ENCODE measurements at places on chromosomes 3 and 15.

GRCh38 chr3:71893702-71894479, 108.9 kb upstream of the PROK2 start:
- DNase-seq = no peak

GRCh38 chr3:190360228-190360627, 27.7 kb upstream of the CLDN16 start:
- DNase-seq = no peak

GRCh38 chr3:31695280-31696008, 162.7 kb downstream of the STT3B start:
- DNase-seq = no peak

- DNase-seq = no peak
These were observed 348.1 kb downstream of the SV2B start for GRCh38 chr15:91447991-91448644.

DNA sequence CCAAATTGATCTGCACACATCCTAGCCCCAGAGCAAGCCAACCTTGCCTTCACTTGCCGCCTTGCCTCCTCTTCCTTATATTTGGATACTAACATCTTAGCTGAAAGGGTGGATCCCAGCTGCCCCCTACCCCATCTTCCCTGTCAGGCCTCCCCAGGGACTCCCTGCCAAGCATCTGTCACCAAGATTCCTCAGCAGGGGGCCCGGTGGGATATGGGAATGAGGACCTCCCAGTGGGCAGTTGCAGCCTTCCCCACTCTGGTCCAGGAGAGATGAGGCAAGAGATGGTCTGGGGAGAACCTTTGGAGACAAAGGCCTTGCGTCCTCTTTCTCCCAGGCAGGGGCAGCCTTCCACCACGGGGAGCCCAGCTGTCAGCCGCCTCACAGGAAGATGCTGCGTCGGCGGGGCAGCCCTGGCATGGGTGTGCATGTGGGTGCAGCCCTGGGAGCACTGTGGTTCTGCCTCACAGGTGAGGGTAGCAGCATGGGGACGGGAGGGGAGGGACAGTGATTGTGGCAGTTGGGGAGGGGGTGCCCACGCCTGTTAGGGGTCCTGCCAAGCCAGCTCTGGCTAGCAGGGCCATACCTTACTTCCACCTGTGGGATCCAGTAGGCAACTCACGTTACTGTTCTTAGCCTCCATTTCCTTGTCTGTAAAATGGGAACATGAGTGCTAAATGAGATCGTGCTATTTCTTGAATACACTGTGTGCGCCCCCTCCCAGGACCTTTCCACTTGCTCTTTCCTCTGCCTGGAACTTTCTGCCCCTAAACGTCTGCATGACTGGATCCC, 15.3 kb downstream of the CD276 start:
- no peak for DNase-seq

DNA sequence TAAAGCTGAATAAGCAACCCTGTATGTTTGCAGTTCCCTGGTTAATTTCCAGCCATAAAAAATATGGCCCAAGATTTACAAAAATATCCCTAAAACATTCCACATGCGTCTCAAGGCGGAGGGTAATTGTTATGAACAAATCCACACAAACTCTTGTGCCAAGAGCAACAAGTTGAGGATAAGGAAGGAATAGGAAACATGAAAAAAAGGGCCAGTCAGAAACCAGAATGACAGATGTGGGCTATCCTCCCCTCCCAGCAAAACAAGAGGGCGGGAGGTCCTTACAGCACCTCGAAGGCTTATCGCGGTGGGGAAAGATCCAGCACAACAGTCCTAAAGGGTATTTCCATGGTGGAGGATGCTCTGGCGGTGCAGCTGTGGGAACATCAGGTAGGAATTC, 155.6 kb upstream of the HES1 start:
- DNase-seq = no peak

GRCh38 chr15:89677381-89677780, 1.8 kb downstream of the PLIN1 start:
- no peak for DNase-seq

GRCh38 chr3:156579427-156579851, 24.5 kb upstream of the SSR3 start:
- no peak for DNase-seq

DNA sequence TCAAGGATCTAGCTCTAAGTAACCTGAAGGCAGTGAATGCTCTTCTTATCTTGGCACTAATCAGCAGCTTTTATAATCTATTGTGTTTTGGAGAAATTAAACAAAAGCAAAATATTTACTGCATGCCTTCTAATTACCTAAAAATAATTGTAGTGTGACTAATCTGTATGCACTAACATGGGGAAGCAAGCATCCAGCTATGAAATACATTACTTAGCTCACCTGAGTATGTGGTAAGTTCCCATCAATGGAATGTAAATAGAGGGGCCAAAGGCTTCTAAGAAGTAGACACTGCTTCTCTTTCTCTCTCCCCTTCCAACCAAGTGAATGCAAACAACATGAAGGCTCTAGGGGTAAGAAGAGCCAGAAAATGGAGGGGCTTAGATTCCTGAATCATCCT, 165.6 kb downstream of the STAG1 start:
- no peak for DNase-seq

GRCh38 chr15:23828786-23829185, 141.7 kb upstream of the NDN start:
- DNase-seq = no peak

- no peak for DNase-seq
These were observed 117.1 kb upstream of the MLF1 start for GRCh38 chr3:158453865-158454264.

DNA sequence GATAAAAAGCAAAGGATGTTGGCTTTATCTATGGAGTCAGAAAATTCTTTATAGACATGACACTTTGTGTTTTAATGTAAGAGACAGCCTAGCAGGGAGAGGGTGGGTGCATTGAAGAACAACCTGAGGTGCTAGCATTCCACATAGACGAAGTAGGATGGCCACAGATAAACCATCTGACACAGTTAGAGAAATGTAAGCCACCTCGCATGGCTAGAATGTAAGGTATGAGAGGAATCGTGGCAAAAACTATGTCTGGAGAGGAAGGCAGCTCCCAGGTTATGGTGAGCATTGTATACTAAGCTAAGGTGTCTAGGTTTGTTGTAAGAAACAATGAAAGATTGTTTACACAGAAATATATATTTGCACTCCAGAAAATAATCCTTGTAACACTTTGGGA, 194.0 kb upstream of the SLITRK3 start:
- DNase-seq = no peak

DNA sequence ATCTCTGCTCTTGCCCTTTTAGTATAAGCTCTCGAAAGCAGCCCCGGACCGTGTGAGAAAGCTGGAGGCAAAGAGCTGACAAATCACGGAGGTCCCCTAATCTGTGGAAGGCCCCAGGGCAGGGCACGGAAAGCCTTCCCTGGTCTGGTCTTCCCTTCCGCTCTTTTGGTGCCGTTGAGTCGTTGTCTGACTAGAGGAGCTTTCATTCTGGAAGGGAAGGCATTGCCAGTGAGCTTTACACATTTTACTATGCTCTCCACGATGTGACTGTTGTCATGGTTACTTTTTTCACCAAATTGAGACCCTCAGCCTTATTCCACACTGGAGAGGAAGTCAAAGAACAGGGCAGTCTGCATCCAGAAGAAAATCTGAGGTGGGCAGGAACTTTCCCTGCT, 71.7 kb downstream of the CYP19A1 start:
- DNase-seq = no peak

GRCh38 chr3:46844397-46844796, 18.8 kb downstream of the MYL3 start:
- DNase-seq = no peak

DNA sequence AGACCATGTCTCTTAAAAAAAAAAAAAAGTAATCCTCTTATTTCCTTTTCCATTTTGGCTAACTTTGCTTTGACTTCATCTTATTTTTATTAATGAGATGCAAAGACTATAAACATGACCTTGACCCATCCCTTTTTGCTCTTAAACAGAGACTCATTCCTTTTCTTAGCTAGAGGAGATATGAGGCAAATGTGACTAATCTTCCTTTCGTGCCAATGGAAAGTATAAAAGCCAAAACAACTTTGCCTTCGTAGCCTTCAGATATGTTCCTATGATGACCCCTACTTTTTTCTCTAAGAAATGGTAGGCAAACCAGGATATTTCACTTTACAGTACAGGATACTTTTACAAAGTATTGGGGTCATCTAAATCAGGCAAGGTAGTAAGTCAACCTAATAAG, 36.9 kb upstream of the GOLGB1 start:
- no peak for DNase-seq

GRCh38 chr15:27059610-27060202, 88.7 kb downstream of the GABRG3 start:
- peak; percentile 24 for DNase-seq

GRCh38 chr15:65204236-65204930, 6.9 kb downstream of the CILP start:
- no peak for DNase-seq

DNA sequence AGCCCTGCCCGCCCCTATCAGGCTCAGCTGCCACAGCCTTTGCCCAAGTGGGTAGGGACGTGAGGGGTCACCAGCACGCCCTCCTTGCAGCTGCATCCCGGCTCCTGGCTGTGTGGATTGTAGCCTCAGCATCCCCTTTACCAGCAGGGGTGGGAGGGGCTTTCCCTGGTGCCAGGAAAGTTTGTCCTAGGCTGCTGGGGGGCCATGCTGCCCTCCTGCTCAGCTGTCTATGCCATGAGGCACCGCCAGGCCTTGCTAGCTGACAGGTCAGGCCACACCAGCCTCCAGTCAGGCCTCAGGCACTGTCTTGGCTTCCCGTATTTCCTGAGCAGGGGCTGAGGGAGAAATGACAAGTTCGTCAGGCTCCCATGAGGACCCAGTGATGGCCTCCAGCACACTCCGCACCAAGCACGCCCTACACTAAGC, 32.3 kb downstream of the TKT start:
- DNase-seq = no peak

DNA sequence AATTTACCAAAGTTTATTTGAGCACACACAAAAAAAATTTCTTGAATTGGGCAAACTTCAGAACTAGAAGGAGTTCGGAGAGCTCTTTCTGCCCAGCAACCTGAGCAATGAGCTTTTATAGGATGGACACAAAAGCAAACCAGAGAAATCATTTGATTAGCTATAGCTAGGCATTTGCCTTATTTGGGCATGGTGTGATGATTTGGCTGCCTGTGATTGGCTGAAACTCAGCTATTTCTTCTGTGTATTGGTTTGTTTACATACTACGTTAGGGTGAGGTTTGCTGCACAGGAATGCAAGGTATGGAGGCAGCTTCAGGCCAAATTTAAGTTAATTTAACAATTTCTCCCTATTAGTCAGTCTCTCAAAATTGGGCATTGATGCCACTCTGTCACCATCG, 65.1 kb downstream of the NEK11 start:
- no peak for DNase-seq

DNA sequence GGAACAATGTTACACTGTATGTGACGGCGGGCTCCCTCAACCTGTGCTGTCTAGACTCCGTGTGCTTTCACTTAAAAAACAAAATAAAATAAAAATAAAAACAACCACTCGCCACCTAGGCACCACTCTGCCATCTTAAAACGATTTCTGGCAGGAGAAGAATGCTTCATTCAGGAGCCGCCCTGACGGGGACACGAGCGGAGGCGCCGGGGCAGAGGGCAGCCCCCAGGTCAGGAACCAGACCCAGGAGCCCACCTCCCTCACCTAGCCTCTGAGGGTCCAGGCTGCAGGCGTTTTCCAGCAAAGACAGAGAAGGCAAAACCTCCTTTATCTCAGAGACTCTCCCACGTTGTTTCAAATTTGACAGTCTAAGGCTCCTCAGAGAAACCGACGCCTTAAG, 85.1 kb upstream of the SNRPA1 start:
- no peak for DNase-seq

GRCh38 chr3:64295594-64295993, 70.3 kb upstream of the PRICKLE2 start:
- DNase-seq = no peak

- DNase-seq = no peak
These were observed 159.4 kb downstream of the FBLN2 start for GRCh38 chr3:13708301-13708700.

- no peak for DNase-seq
These were observed 27.4 kb upstream of the GOLM2 start for GRCh38 chr15:44261007-44261706.

DNA sequence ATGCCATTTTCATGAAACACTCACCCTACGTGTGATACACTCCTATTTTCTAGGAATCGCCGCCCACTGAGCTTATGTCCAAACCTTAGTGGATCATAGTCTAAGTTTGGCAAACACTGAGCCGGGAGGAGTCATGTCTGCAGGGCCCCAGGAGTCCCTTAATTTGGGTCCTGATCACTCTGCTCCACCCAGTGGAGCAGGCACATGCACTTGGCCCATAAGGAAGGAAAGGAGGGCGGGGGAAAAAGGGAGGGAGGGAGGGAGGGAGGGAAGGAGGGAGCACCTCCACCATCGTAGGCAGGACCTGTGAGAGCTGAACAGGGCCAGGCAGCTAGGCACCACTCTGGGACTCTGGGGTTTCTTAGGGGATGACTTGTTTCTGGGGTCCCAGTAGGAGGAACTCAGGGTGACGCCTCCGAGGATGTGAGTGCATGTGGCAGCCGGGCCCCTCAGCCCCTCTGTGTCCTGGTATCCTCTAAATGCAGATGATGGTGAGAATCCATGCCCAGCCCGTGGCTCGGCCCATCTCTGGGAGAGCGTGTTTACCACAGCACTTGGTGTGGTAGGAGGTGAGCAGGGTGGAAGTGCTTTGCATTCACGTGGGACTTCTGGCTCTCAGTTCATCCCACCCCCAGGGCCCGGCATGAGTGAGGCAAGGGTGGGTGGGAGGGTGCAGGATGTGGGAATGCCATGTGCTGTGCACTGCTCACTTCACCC, 109.4 kb downstream of the KLF13 start:
- no peak for DNase-seq

DNA sequence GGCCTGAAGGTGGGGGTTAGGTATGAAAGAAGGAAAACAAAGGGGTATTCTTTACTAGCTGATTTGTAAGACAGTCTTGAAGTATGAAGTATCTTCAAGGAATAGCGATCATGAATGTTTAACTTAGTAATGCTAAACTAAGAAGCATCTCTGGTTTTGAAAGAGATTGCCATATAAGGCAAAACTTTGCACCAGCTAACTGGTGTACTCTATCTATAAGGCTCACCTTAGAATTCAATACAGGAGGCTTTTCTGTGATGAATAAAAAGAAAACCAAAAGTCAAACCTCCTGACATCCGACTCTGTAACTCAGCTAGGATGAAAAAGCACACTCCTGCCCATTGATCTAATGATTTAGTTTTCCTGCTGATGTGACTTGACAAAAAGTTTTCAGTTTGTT, 54.7 kb downstream of the FOXP1 start:
- DNase-seq = no peak
